ENCODE measurements at places on chromosomes 5 and 9.
A peak's percentile ranks its signal among the peaks of the same experiment; 100 is the strongest.

GRCh38 chr5:127960270-127960691, 123.3 kb upstream of the SLC12A2 start:
- DNase-seq: peak; percentile 4

- DNase-seq: no peak
These were observed 19.9 kb upstream of the S1PR3 start for GRCh38 chr9:88971131-88971960.

DNA sequence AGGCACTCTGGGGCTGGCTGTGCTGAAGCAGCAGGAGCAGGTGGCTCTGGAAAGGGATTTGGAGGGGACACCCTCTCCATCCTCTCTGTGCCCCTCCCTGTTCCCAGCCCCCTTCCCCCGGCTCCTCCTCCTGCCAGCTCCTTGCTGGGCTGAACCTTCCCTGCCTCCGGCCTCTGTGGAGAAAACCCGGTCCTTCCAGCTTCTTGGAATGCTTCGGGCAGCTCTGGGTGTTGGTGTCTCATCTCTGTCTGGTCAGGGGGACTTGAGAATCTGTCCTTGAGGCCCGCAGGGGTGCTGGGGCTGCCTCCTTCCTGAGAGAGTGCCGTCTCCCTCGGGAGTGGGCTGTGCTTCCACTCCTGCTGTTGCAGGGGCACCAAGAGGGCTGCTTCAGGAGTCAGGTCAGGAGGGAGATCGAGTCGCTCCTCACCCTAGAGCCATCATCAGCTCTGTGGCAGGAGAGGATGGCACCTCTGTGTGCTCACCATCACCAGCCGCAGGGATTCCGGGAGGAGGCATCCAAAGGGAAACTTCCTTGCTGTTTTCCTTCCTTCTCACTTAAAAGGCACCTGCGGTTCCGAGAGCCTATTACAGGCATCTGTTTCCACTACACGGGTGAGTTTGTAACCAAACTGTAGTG, 30.6 kb downstream of the NDUFS6 start:
- DNase-seq: no peak

- DNase-seq: no peak
These were observed 190.9 kb downstream of the FSTL4 start for GRCh38 chr5:133421394-133421793.

- no peak for DNase-seq
These were observed 86.9 kb upstream of the SH3PXD2B start for GRCh38 chr5:172541099-172541772.

GRCh38 chr5:139795074-139796001, at the start of gene PSD2:
PSD2 (plus strand) TSS chr5:139795808; CDS start chr5:139809441, 13,633 bp downstream.
- DNase-seq: no peak

DNA sequence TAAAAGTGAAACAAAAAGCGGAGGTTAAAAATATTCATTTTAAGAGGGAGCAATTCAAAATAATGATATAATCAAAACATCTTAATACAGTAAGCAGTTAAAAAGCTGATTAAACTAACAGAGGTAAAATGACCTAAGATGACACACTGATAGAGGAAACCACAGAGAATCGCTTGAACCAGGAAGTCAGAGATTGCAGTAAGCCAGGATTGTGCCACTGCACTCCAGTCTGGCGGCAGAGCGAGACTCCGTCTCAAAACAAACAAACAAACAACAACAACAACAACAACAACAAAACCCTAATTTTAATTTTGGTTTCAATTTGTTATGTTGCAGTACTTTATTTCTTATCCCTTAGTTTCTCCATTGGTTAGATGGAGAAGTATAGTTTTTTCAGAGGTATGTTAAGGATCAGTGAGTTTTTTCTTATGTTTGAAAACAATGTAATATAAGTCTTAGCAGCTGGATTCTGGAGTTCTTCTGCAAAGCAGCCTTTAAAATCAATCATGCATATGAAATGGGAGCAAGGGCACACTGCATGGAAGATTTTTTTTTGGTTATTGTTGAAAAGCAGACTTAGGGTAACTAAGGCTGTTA, 58.5 kb downstream of the MLANA start:
- no peak for DNase-seq

DNA sequence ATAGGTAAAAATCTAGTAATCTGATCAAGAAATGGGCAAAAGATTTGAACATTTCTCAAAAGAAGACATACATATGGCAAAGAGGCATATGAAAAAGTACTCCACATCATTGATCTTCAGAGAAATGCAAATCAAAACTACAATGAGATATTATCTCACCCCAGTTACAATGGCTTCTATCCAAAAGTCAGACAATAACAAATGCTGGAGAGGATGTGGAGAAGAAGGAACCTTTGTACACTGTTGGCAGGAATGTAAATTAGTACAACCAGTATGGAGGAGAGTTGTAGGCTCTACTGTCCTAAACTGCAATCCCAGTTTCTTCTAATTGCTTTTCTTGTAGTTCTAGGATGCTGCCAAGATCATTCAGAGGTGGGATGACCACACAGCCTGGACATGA, 193.5 kb upstream of the RFX3 start:
- no peak for DNase-seq

GRCh38 chr9:106862821-106863720, at the start of gene ZNF462:
ZNF462 (plus strand) TSS chr9:106863166; CDS start chr9:106923384, 60,218 bp downstream.
- no peak for DNase-seq

DNA sequence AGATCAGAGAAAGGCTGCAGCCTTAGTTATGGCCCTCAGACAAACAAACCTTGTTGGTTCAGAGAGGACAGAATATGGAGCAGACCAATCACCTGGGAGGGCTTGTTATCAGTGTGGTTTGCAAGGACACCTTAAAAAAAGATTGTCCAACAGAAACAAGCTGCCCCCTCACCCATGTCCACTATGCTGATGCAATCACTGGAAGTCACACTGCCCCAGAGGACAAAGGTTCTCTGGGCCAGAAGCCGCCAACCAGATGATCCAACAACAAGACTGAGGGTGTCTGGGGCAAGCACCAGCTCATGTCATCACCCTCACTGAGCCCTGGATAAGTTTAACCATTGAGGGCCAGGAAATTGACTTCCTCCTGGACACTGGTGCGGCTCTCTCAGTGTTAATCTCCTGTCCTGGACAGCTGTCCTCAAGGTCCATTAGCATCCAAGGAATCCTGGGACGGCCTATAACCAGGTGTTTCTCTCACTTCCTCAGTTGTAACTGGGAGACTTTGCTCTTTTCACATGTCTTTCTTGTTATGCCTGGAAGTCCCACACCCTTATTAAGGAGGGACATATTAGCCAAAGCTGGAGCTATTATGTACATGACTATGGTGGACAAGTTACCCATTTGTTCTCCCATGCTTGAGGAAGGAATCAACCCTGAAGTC, 36.9 kb upstream of the TBCA start:
- no peak for DNase-seq

DNA sequence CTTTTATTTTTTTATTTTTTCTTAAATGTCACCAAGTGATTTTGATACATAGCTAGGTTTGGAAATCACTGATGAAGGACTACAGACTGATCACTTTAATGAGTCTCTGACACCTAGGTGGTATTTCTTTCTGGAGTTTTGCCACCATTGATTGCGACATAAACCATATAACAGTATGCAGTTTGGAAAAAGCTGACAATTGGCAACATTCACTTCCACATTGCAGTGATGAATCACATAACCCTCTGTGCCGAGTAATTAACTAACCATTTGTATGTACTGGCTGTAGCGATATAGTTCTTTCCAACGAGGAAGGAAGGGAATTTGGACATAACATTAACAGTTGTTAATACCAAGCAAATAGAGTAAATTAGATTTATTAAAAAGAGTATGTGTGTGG, 222.9 kb upstream of the EFNA5 start:
- DNase-seq: no peak

GRCh38 chr9:94068257-94068656, 16.0 kb upstream of the PTPDC1 start:
- no peak for DNase-seq

GRCh38 chr9:127130235-127130634, 7.8 kb upstream of the ANGPTL2 start:
- no peak for DNase-seq

- no peak for DNase-seq
These were observed 191.0 kb downstream of the EPB41L4A start for GRCh38 chr5:112227911-112228631.

GRCh38 chr5:54307583-54307982, 2.8 kb downstream of the ARL15 start:
- DNase-seq: no peak

DNA sequence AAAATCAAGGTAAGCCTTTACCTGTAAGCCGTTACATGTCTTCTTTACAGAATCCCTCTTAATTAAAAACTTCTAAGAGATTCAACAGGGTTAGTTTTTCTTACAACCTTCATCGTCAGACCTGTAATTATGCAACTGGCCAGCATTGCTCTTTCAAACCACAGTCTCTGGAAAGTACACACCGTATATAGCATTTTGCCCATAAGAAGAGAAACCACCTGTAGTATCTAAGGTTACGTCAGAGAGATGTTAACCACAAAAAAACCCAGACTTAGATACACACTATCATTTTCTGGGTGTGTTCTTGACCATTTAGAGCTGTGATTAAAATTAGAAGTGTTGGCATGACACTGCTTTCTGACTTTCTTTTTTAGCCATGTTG, 140.0 kb downstream of the MUSK start:
- no peak for DNase-seq

DNA sequence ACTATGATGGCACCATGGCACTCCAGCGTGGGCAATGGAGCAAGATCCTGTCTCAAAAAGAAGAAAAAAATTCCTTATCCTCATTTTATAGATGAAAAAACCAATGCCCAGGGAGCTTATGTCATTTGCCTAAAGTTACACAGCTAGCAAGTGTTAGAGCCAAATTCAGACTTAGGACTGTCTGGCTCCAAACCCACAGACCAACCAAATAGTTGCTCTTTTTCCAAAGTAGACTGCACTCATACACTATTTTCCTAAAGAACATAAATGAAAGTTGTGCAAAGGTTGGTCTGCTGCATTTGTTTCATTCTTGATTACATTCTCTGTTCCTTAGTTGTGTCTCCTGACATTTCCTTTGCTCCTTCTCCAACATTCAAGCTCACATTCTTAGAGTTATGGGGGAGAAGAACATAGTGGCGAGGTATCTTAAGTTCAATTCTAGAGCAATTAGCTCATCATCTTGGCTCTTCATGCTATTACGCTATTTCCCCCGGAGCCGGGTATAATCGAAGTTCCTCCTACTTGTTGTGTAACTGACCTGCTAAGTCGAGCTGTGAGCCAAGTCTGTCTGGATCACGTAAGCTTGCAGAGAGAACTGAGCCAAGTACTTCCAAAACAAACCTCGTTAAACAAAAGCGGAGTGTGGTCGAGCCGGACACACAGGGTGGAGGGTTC, 138.3 kb downstream of the RFK start:
- DNase-seq: no peak

- no peak for DNase-seq
These were observed 311.6 kb upstream of the PRR16 start for GRCh38 chr5:120152472-120152871.

GRCh38 chr9:113641100-113641885, 177.8 kb downstream of the RGS3 start:
- DNase-seq: no peak

DNA sequence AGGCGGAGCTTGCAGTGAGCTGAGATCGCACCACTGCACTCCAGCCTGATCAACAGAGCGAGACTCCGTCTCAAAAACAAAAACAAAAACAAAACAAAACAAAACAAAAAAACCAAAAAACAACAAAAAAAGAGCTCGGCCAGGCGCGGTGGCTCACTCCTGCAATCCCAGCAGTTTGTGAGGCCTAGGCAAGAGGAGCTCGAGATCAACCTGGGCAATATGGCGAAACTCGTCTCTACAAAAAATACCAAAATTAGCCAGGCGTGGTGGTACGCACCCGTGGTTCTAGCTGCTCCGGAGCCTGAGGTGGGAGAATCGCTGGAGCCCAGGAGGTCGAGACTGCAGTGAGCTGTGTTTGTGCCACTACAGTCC, 20.2 kb downstream of the TRIM7 start:
- DNase-seq: no peak
